ENCODE measurements at places on chromosomes 5 and 9. TPM values are rescaled to one million over a fixed set of nuclear protein-coding genes. Genes with fewer than 3 reads are reported as not detected.

The PCDHGA2 gene
- total RNA-seq: 10.2 TPM

The ORM1 gene
- total RNA-seq: 3.7 TPM

The OTULINL gene
- total RNA-seq: 9.8 TPM

The CEP120 gene
- 19.2 TPM for total RNA-seq

The PFN3 gene
- not detected for total RNA-seq

The SH2D3C gene
- total RNA-seq: 22.4 TPM

The IL9 gene
- not detected for total RNA-seq

The TEX48 gene
- not detected for total RNA-seq

The ADRA1B gene
- 1.5 TPM for total RNA-seq

The PDCD1LG2 gene
- 0.64 TPM for total RNA-seq

The PCDHGC3 gene
- total RNA-seq: 71.1 TPM

The PDE6A gene
- total RNA-seq: 0.06 TPM

The CAMK2A gene
- 14.4 TPM for total RNA-seq

The STC2 gene
- total RNA-seq: 3.9 TPM

The F2RL1 gene
- 25.9 TPM for total RNA-seq

The IL11RA gene
- total RNA-seq: 35.5 TPM

The SMIM32 gene
- total RNA-seq: 18.6 TPM

The CNTNAP3B gene
- total RNA-seq: 16.5 TPM

The RMRP gene
- 36,863 TPM for total RNA-seq

The NOTCH1 gene
- total RNA-seq: 89.4 TPM

The SPACA9 gene
- total RNA-seq: 6.0 TPM

The SLC2A6 gene
- total RNA-seq: 4.0 TPM

The IFNK gene
- not detected for total RNA-seq

The QRFP gene
- not detected for total RNA-seq

The IL13 gene
- total RNA-seq: not detected

The SURF2 gene
- total RNA-seq: 22.6 TPM

The ZDHHC11B gene
- total RNA-seq: 3.0 TPM

The ANKH gene
- total RNA-seq: 21.5 TPM
